ENCODE measurements at places on chromosomes 7 and 10.

DNA sequence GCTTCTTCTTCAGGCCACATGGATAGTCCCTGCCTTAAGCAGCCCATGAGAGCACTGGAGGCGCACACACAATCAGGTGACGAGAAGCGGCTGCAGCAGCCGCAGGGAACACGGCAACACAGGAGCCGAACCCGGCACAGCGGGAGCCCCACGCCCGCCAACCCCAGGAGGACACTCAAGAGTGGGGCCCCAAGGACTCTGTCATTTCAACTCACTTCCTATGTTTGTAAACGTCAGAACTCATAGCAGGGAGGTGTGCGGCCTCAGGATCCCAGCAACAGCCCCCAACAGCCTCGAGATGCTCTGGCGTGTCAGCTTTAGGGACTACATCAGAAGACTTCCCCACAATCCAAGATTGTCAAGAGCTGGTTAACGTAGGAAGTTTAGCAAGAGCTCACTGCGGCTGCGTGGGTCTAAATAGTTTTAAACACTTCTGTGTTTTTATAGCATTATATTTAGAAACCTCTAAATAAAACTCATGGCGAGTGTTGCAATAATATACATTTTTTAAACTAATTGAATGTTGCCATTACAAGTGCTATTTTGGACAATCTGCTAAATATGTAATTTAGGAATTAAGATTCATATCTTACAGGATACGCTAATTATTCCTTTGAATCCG is 123.4 kb downstream of the MAD1L1 start:
- no peak for DNase-seq

DNA sequence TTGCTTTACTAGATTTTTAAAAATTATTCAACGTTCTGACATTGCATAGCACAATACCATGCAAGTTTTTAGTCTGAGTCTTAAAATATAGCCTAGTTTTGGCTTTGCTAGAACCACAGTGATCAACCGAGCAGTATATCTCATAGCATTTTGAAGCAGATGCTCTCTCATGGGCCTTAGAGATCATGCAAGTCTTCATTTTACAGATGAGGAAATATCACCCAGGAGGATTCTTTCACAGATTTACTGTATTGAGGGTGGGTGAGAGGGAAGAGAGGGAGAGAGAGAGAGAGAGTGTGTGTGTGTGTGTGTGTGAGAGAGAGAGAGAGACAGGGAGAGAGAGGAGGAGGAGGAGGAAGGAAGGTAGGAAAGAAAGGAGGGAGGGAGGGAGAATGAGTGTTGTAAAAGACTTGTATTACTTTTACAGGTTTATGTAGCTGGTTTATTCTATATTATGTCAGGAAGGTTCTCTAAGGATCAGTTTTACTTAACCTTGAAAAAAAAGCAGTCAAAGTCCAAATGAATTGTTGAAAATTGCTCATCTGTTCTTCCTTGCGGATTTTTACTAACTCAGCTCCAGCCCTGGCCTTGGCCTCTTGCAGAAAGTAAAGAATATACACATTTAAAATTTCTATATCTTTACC is 14.2 kb upstream of the NPTX2 start:
- no peak for DNase-seq

DNA sequence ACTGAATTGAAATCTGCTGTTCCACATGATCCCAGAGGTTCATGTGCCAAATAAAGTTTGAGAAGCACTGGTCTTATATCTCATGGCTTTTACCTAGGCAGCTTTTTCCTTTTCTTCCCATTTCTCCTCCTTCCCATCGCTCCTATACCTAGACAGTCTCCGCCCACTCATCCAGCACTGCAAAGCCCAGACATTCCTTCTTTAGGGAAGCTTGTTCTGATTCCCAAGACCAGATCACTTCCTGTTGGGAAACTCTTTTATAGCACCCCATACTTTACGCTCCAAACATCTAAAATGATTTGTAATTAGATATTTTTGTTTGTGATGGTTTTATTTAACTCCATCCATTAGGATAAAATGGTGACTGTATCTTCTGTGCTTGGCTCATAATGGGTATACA is 75.9 kb downstream of the BMPER start:
- DNase-seq, result no peak

- no peak for DNase-seq
Observed at GRCh38 chr7:130063036-130063435, 7.3 kb upstream of the KLHDC10 start.

- no peak for DNase-seq
Observed at GRCh38 chr10:98619446-98619845, 172.7 kb upstream of the HPS1 start.

DNA sequence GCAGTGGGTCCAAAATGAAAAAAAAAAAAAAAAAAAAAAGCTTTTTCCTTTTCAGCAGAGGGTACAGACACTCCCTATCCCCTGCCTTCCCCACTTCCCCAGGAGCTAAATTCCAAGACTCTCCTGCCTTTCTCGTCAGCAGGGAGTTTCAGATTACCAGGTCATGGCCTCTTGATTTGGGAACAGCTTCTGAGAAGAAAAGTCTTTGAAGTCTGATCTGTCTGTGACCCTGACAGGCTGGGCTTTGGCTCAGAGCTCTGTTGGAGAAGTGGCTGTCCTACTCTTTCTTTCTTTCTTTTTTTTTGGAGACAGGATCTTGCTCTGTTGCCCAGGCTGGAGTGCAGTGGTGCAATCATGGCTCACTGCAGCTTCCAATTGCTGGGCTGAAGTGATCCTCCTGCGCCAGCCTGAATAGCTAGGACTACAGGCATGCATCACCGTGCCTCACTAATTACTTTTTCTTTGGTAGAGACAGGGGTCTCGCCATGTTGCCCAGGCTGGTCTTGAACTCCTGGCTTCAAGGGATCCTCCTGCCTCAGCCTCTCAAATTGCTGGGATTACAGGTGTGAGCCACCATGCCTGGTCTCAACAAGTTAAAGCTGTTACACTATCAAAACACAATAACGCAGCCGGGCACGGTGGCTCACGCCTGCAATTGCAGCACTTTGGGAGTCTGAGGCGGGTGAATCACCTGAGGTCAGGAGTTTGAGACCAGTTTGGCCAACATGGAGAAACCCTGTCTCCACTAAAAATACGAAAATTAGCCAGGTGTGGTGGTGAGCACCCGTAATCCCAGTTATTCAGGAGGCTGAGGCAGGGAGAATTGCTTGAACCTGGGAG is 59.9 kb downstream of the COL26A1 start:
- no peak for DNase-seq

GRCh38 chr10:7523656-7524055 is 112.8 kb upstream of the SFMBT2 start:
- DNase-seq, result no peak

DNA sequence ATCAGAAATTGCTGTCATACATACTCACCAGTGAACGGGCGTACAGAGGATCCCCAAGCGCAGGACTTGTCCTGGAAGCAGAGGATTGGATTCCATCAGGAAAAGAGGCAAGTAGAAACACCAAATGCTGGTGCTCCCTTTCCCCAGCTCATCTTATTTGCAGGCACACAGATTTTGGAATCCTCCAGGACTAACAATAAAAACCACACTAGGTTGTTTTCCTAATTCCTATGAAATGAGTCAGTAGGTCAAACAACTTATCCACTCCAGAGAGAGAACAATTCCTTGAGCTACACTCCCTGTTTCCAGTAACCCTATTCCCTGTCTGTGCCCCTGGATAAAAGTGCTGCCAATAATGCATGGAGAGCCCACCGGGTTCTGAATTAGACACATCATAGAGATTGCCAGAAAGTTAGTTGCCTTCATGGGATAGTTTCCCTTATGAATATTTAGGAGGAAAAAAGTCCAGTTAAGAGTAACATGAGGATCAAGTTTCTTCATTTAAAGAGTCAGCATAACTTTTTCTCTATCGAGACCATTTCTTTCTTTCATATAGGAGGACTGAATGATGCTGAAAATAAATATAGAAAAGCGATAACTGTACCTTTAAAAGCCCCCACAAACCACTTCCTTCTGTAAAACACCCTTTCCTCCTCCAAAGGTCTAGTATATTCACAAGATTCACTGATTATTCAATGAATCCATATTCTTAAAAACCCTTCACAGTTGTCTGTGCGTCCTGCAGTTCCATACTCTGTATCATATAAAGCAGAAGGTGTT is 178.3 kb upstream of the KLF14 start:
- DNase-seq, result no peak

DNA sequence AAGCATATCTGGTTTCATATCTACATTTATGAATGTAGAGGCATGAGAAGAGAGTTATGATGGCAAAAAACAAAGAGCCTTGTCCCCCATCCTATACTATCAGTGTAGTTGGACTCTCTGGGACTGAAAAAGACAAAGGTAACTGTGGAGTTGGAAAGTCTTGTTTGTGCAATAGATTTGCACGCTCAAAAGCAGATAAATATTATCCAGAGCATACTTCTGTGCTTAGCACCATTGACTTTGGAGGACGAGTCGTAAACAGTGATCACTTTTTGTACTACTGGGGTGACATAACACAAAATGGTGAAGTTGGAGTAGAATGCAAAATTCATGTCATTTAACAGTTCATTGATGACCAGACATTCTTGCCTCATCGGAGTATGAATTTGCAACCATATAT is 85.2 kb upstream of the EGFR start:
- DNase-seq, result no peak

- no peak for DNase-seq
Observed at GRCh38 chr10:14429043-14429700, 98.4 kb upstream of the FRMD4A start.

DNA sequence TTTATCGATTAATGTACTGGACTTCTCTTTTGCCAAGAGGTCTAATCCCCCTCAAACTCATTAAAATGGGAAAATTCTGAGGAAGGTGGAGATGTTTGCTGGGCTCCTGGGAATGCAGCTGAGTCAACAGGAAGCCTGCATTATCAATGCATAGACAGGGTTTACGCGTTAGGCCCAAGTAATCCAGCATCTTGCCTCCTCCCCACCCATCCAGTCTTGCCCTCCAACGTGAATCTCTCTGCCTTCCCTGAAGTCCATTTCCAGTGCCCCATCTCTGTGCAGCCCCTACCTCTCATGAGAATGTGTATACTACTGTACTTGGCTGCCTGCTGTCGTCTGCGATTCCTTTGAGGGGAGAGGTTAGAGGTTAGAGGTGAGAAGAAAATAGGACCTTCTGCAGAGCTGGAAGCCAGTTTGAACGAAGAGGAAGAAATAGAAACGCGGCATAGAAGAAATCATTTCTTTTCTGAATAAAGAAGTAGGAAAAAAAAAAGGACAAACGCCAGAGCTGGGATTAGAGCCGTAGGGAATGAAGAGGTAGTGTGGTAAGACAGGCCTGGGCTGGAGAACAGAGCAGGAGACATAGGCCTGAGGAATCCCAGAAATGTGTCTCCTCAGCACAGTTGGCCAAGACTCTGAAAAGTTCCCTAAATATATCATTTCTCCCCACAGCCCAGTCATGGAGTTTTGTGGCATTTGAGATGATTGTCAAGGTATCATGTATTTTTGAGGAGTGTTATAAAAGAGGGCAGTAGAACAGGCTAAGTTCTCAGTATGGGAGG is 75.6 kb downstream of the MYOF start:
- no peak for DNase-seq

GRCh38 chr10:84135836-84136235 is 3.5 kb upstream of the GHITM start:
- no peak for DNase-seq

All from cerebellum (tissue), 4 donors.